ENCODE measurements at places on chromosomes 2 and 18. TPM values are rescaled to one million over a fixed set of nuclear protein-coding genes. Genes with fewer than 3 reads are reported as not detected.

The ANKRD62 gene
- not detected for total RNA-seq

The MAP2 gene
- 6.5 TPM for total RNA-seq

The ANKRD30B gene
- not detected for total RNA-seq

The RRM2 gene
- total RNA-seq, result 0.63 TPM

The LHCGR gene
- not detected for total RNA-seq

The TBR1 gene
- total RNA-seq, result not detected

The THSD7B gene
- total RNA-seq, result 0.07 TPM

The YPEL5 gene
- 36.3 TPM for total RNA-seq

The PROC gene
- not detected for total RNA-seq

The NR4A2 gene
- total RNA-seq, result 3.7 TPM

The CCDC93 gene
- 18.7 TPM for total RNA-seq

The AP1S3 gene
- total RNA-seq, result 3.5 TPM

The UGT1A7 gene
- total RNA-seq, result not detected

The MTX2 gene
- total RNA-seq, result 73.5 TPM

The PROKR1 gene
- total RNA-seq, result not detected

The INHBB gene
- 0.74 TPM for total RNA-seq

The CCDC68 gene
- total RNA-seq, result 8.0 TPM

The POMC gene
- total RNA-seq, result 12.6 TPM

The C2orf66 gene
- total RNA-seq, result not detected

The ACMSD gene
- total RNA-seq, result not detected

The EVX2 gene
- total RNA-seq, result not detected

The FKBP1B gene
- 5.0 TPM for total RNA-seq

The C2orf80 gene
- not detected for total RNA-seq

The ARHGAP25 gene
- 4.2 TPM for total RNA-seq

The RAB10 gene
- 86.7 TPM for total RNA-seq

The CYP1B1 gene
- 25.1 TPM for total RNA-seq

The AQP12A gene
- total RNA-seq, result not detected

The KIAA2012 gene
- total RNA-seq, result not detected
